D721Med (cell line): ENCODE measurements at places on chromosomes 5 and 9.

GRCh38 chr5:56466136-56466816, 233.1 kb upstream of the ANKRD55 start:
- DNase-seq, result no peak

- DNase-seq, result no peak
Observed at GRCh38 chr9:117777823-117778222, 73.6 kb downstream of the TLR4 start.

- no peak for DNase-seq
Observed at GRCh38 chr9:76759732-76760131, 4.5 kb upstream of the PCA3 start.

- DNase-seq, result no peak
Observed at GRCh38 chr5:39461007-39461682, 36.4 kb upstream of the DAB2 start.

GRCh38 chr9:98356953-98357690, 101.7 kb upstream of the TBC1D2 start:
- no peak for DNase-seq

- no peak for DNase-seq
Observed at GRCh38 chr5:172453986-172454357, 353 bp downstream of the SH3PXD2B start.

DNA sequence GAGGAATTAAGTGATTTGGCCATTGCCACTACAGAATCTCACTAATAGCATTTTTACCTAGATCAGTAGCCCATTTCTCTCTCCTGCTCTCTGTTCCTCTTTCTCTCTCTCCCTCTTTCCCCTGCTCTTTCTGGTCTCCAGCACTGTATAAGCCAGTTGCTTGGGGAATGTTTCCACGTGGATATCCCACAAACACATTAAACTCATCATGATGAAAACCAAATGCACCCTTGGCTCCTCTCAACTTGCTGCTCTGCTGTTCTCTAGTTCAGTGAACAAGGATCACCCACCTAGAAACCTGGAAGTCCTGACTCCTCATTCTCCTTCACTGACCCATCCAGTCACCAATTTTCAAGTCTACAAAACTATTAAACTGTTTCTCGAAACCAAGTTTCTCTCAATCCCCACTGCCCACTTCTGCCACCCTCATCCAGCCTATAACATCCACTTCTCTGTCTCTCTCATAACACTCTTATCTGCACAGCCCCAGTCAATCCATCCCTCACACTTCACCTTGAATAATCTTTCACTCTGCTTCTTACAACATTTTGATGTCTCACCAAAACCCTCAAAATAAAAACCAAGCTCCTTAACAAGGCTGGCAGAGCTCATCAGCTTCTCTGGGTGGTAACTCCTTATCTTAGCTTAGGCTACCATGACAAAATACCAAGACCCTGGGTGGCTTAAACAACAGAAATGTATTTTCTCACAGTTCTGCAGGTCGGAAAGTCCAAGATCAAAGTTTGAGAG, 79.3 kb downstream of the ARL15 start:
- no peak for DNase-seq
